Activated T-cell treated with anti-CD3 and anti-CD28 coated beads for 4 hours (primary cell): ENCODE measurements at places on chromosomes 7 and 10.

DNA sequence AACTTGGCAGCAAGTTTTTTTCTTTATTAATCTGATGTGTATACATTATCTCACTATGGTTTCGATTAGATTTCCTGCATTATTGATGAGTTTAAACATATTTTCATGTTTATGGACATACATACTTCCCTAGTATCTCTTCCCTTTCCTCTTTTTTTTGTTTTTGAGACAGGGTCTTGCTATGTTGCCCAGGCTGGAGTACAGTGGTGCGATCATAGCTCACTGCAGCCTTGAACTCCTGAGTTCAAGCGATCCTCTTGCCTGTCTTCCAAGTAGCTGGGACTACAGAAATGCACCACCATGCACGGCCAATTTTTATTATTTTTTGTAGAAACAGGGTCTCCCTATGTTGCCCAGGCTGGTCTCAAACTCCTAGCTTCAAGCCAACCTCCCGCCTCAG lies 18.9 kb downstream of the BAZ1B start:
- no peak for DNase-seq

- no peak for DNase-seq
Measured at GRCh38 chr7:105365541-105366534, 22.9 kb downstream of the SRPK2 start.

GRCh38 chr10:58479045-58479444 lies 33.6 kb upstream of the BICC1 start:
- DNase-seq: no peak

DNA sequence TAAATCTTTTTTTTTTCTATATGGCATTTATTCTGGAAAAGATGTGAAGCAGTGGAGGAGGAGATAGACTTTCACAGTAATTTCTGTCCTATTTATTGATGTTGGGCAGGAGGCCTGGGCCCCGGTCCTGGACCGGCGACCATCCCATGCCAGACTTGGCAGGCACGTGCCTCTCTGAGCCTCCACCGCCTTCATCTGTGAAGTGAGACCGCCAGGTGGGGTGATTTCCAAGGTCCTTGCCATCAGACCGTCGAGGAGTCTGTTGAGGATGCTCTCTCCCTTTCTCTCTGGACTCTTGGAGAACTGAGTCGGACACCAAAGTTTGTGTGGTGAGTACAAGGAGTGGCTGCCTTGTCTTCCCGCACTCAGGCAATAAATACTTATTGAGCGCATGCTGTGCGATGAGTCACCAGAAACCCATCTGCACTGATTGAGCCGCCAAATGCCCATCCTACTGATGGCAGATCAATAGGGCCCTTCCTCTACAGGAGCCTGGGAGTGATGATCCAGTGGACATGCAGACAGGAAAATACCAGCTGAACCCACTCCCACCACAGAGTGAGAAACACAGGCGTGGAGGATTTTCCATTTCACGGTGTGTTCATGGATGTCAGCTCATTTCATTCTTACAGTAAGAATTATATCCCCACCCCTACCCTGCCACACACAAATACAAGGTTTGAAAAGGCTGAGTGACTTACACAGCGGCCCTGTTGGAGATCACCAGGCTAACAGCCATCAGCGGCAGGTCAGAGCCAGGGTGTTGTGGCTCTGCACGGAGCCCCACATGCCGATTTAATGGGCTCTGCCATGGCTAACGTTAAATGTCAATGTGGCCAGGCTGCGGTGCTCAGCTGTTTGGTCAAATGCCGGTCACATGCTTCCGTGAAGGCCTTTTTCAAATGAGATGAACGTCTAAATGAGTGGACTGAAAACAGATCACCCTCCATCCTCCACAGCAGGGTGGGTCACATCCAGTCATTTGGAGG lies 11.5 kb upstream of the PRKAG2 start:
- no peak for DNase-seq

DNA sequence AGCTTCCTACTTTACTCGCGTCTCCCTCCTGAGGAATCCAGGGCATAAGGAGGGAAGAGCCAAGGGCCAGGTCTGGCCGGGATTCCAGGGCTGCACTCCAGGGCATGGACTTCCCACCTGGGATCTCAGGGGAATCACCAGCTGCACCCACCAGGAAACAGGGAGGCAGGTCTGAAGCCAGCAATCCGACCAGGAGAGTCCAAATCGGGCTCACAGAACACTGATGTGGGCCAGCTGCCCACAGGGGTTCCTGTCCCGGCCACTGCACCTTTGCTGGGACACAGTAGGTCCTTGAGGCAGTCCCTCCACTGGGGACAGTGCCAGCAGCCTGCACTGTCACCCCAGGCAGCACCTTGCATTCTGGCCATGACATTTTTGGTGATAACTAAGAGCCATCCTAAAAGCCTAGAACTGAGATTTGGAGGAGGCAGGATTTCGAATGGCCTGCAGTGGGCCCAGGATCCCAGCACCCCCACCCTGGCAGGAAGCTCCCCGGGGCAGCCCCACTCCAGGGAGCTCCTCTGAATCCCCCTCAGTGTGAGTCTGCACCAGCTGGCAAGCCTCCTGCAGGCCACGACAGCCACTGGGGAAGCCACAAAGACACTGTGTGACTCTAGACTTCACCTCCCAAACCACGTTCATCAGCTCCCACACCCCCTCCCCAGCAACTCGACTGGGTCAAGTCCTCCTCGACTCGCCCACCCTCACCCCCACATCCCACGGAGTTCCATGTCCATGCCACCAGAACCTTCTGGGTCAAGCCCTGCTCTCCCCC lies 71.5 kb upstream of the PPP2R2D start:
- no peak for DNase-seq

DNA sequence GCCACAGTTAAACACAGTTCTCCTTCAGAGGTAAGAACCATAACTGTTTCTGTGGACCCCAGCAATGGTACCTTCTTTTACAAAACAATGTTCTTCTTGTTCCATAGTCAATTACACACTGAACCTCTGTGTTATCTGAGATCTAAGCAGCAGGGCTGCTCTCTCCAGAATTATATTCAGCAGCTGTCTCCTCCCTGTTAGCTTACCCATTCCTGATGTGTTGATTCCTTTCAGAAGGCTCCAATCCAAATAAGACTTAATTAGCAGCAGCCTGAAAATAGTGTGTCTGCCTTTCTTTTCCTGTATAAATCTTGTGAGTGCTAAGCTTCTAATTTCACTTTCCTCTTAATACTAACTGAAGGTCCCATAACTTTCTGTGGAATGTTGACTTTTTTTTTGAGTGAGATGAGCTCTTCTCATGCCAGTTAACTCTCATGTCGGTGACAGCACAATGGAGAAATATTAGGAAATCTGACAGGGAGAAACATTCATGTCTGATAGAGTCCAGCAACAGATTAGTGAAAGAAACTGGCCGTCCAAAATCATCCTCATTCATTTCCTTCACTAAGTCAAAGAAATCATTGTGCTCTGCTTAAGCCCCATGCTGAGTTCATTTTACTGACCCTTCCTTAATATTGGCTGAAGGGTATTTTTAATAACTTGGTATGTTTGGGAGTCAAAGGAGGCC lies 226.5 kb downstream of the PRKG1 start:
- no peak for DNase-seq

GRCh38 chr7:157775021-157775559 lies 438.3 kb downstream of the DNAJB6 start:
- DNase-seq: no peak
